ENCODE measurements at places on chromosomes 1 and 21. TPM values are rescaled to one million over a fixed set of nuclear protein-coding genes. Genes with fewer than 3 reads are reported as not detected.

DNA sequence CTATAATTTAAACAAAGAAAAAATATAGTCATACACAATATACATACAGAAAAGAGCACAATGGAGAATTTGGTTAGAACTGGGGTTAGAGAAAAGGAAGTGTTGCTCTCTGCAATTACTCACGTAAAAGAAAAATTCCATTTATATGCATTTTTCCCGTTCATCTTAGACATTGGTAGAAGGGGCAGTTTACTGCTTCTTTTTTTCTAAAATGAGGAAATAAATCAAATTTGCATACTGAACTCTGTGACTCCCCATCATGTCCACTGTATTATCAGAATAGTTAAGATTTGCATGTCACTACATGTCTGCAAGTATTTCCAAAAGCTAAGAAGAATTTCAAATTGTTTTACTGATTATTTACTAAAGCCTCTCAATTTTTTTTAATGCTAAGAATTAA, 44.1 kb upstream of the C1orf105 start:
- H3K27me3 ChIP-seq = no peaks in the 10 kb centered on the region
- H3K4me3 ChIP-seq = no peak overlapping the region
- DNase-seq = no peak
- no peaks in the 10 kb centered on the region for H3K36me3 ChIP-seq
- peaks cover 3% of the 10 kb centered on the region for H3K4me1 ChIP-seq
- no peak overlapping the region for H3K27ac ChIP-seq

The GPR61 gene
- total RNA-seq = 0.08 TPM

DNA sequence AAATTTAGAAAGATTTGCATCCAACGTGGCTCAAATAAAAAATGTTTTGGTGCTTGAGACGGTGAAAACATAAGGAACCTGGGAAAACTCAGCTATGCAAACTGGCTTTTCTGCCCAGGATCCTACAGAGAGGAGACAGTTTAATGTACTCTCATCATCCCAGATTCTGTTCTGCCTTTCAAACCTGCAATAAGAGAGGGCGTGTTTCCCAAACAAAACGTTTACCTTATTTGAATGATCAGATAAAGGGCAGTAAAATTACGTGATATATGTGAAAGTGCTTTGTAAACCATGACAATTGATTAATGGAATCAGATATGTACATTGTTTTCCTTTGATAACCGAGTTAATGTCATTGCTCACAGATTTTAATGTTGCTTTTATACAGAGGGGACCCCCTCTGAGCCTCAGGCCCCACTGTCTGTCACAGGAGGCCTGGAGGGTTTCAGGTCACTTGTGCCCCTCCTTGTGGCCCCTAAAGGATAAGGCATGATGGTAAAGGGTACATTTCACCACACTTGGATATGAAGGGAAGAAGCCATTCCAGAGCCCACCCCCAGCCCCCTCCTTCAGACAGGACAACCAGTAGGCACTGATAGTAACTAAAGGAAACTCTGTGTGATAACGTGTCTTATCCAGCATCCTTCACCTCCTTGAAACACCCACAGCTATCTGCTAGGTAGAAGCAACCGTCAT, 157.6 kb downstream of the EDEM3 start:
- no peak for DNase-seq
- peaks cover 13% of the 10 kb centered on the region for H3K4me1 ChIP-seq
- no peaks in the 10 kb centered on the region for H3K36me3 ChIP-seq
- no peak overlapping the region for H3K27ac ChIP-seq
- no peaks in the 10 kb centered on the region for H3K27me3 ChIP-seq
- H3K4me3 ChIP-seq = no peak overlapping the region

The USP33 gene
- total RNA-seq = 27.8 TPM

DNA sequence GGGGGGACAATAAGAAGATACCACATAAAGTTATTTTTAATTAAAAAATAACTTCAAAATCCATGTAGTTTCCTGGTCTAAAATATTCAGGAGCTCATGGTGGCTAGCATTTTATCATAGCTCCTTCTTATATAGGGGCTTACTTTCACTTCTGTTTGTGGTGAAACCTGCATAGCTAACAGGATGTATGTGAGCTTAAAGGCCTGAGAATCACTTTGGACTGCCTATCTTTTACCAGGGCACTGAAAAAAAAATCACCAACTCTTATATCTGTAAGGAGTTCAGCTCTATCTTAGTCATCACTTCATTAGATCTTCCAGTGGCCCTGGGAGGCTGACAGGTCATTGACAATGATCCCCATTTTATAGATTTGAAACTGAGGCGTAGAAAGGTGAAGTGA, 21.3 kb downstream of the UROD start:
- H3K36me3 ChIP-seq = no peaks in the 10 kb centered on the region
- H3K27me3 ChIP-seq = no peaks in the 10 kb centered on the region
- DNase-seq = no peak

GRCh38 chr21:45542667-45543370, 579 bp upstream of the SLC19A1 start:
- H3K27me3 ChIP-seq = no peaks in the 10 kb centered on the region
- H3K4me1 ChIP-seq = peaks cover 11% of the 10 kb centered on the region
- peak; percentile 35 for DNase-seq
- H3K4me3 ChIP-seq = peak overlapping the region; percentile 53

GRCh38 chr1:238281418-238281817, 390.7 kb upstream of the ZP4 start:
- no peaks in the 10 kb centered on the region for H3K36me3 ChIP-seq
- DNase-seq = no peak
- H3K4me3 ChIP-seq = no peak overlapping the region
- no peak overlapping the region for H3K27ac ChIP-seq

DNA sequence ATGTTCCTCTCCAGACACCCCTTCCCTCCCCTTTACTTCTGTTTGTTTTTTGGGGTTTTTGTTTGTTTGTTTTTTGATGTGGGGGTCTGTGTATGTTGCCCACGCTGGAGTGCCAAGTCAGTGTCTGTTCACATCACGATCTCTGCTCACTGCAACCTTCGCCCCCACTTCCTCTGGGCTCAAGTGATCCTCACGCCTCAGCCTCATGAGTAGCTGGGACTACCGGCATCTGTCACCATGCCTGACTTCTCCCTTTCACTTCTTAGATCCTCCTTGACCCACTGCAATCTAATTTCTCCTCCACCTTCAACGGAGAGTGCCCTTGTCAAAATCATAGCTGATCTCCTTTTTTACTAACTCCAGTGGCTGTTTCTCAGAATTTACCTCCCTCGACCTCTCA, 100.7 kb upstream of the KIF26B start:
- no peaks in the 10 kb centered on the region for H3K27me3 ChIP-seq
- DNase-seq = no peak
- H3K27ac ChIP-seq = no peak overlapping the region

- H3K27me3 ChIP-seq = no peaks in the 10 kb centered on the region
- no peak overlapping the region for H3K27ac ChIP-seq
- DNase-seq = no peak
- H3K4me3 ChIP-seq = no peak overlapping the region
- H3K36me3 ChIP-seq = no peaks in the 10 kb centered on the region
Measured at GRCh38 chr1:78535286-78535685, 44.5 kb downstream of the PTGFR start.

The ZFP69B gene
- total RNA-seq = 0.44 TPM

Measured in heart left ventricle (tissue), 16 donors.